ENCODE measurements at places on chromosomes 16 and 17.

GRCh38 chr16:28130099-28131088 is 66.9 kb upstream of the GSG1L start:
- DNase-seq = no peak

DNA sequence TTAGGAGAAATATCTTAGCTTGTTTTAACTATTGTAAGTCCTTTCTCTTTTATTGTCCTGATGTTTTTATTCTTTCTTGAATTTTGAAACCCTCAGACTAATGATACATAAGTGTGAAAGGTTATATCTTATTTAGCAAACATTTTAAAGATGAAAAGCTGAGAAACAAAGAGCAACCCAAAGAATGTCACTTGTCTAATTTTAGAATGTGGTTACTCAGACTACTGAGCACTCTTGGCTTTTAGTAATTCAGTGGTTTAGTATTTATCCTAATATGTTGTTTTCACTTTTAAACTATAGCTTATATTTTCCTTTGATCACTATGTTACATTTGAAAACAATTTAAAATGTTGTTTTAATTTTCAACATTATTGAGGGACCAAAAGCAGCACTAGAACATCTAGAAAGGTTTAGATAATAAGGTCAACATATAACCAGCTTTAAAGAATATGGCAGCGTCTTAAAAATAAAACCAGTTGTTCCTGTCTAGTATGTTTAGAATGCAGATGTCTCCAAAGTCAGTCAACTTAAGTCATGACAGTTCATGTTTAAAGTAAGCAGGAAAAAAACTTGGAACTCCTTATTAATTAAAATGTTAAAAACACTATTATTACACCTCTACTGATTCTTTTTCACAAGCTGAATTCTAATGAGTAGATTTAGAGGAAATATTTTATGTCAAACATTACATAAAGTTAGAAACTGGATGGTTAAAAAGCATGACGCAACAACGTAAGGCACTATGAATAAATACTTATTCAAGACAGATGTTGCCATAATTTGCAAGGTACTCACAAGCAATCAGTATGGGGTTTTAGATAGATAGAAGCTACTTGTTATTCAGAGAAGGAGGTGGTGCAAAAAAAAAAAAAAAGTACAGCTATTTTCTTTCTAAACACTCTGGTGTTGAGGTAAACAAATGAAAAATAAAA is 2.4 kb downstream of the MBTD1 start:
- DNase-seq = no peak

GRCh38 chr17:17295141-17295540 is 8.0 kb upstream of the NT5M start:
- DNase-seq = no peak

DNA sequence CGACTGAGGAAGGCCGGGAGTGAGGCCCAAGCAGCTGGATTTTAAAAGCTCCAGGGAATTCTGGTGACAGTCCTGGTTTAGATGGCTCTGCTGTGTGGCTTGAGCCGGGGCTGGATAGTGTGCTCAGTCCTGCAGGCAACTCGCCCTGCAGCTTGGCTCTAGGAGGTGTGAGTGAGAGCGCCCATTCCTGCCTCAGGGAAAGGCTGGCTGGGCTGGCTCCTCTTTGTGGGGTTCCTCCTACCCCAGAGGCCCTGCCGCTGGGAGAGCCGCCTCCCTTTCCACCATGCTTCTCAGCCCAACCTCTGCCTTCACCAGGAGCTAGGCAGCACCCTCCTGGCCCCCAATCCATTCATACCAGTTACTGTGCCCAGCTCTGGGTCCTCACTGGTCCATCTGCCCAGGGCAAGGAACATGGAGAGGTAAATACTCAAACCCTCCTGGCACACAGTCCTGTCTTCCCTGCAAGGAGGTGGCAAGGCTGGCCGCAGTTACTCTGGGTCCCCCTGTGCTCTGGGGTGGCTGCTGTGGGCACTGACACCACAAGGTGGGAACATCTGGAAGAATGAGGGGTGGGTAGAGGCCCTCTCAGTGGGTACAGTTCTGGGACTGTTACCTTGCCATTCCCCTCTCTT is 47.1 kb downstream of the VAC14 start:
- no peak for DNase-seq
